ENCODE measurements at places on chromosomes 16 and 17.

GRCh38 chr17:66417300-66417719 lies 114.9 kb downstream of the PRKCA start:
- no peak for DNase-seq

GRCh38 chr17:77129568-77130301 lies 11.0 kb upstream of the SEC14L1 start:
- DNase-seq = no peak

- no peak for DNase-seq
Observed at GRCh38 chr17:14748036-14748710, 447.3 kb downstream of the HS3ST3B1 start.

DNA sequence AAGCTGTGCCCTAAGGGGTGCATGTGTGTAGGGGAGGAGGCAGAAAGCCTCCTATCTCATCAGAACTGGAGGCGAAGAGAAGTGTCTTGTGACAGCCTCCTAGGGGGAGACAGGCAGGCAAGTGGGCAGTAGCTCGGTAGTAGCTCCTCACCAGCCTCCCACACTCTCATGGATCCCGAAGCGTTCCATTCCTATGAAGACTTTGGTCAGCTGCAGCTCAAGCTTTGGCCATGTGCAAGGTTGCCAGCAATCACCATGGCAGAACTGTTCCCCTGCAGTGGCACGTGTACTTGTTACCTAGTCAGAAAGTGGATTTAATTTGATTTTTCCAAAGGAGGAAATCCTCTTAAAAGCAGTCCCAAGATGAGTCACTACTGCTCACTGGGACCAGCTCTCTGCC lies 6.7 kb downstream of the MRPL58 start:
- DNase-seq = no peak

- DNase-seq = no peak
Observed at GRCh38 chr17:42408061-42408460, 15.0 kb downstream of the CAVIN1 start.

- DNase-seq = no peak
Observed at GRCh38 chr17:37026531-37026869, 77.7 kb downstream of the AATF start.

- no peak for DNase-seq
Observed at GRCh38 chr16:89999831-90000574, 19.3 kb downstream of the DBNDD1 start.

- DNase-seq = no peak
Observed at GRCh38 chr16:9950658-9951057, 231.6 kb downstream of the GRIN2A start.

DNA sequence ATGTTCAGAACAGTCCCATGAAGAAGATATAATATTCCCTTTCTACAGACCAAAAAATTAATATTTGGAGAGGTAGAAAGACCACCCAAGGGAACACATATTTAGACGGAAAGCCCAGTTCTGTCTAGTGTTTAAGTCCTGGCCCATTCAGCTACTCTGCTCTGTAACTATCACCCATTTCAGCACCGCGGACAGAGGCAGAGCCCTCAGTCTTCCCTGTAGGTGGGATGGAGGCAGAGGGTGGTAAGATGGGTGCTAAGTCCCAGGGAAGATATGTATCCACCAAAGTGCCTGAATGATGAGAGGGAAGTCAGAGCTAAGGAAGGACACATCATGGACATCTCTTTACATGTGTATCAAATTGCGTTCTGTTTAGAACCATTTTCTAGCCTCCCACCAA lies 27.8 kb upstream of the C16orf78 start:
- no peak for DNase-seq

DNA sequence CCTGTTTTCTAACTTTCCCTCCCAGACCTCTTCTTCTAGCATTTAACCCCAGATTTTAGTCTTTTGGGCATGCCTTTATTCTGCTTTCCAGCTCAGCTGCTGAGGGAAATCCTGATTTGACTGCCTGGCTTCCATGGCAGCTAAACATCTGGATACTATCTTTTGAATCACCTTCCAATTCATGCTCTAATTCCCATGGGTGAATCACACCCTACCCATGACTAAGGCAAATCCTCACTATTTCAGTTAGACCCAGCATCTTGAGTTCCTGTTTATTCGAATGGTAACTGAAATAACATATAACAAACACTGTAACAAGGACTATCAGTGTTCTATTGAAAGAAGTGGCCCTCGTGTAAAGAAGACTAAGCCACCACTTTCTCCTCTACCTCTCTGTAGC lies 29.8 kb downstream of the CA10 start:
- no peak for DNase-seq

GRCh38 chr16:27920391-27920891 lies 143.1 kb downstream of the GSG1L start:
- DNase-seq = no peak

DNA sequence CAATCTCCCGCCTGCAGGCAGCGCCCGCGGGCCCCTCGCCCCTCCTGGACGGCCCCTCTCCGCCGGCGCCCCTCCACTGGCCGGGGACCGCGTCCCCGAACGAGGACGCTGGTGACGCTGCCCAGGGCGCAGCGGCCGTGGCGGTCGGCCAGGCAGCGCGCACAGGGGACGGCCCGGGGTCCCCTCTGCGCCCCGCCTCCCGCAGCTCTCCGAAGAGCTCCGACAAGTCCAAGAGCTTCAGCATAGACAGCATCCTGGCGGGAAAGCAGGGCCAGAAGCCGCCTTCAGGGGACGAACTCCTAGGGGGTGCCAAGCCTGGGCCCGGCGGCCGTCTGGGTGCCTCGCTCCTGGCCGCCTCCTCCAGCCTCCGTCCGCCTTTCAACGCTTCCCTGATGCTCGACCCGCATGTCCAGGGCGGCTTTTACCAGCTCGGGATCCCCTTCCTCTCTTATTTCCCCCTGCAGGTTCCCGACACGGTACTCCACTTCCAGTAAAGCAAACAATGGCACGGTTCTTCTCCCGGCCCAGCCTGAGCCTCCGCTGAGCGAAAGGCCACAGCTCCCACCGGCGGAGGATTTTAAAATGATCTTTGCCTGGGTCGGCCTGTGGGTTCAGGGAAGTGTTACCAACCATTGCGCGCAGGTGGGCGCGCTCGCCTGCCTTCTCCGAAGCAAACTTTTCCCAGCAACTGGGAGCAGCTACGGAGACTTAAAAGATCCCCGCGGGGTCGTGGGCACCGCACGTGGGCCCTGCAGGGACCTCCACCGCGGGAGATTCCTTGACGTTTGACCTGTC lies 1.1 kb downstream of the FOXL1 start:
- no peak for DNase-seq

Data from BJ (cell line).